CD4-positive, alpha-beta T cell treated with Interleukin-6 at 100 ng/mL for 8 hours (primary cell): ENCODE measurements at places on chromosomes 6 and 20.

DNA sequence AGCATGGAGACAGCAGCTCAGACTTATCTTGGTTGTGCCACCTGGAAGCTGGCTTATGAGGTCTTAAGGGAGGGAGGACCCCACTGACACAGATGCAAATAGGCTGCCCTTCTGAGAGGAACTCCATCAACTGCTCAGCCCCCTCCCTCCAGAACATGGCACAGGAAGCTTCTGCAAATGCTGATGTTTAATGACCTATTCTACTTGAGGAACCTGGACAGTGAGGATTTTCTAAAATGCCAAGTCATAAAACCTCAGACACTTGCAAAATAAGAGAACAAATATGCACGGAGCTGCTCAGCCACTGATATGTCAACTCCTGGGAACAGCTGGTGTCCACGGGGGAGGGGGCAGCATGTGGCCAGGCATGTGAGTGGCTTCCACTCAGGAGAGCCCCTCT lies 3.5 kb downstream of the CST9 start:
- no peak for DNase-seq

GRCh38 chr6:148616841-148617240 lies 130.0 kb upstream of the UST start:
- no peak for DNase-seq

DNA sequence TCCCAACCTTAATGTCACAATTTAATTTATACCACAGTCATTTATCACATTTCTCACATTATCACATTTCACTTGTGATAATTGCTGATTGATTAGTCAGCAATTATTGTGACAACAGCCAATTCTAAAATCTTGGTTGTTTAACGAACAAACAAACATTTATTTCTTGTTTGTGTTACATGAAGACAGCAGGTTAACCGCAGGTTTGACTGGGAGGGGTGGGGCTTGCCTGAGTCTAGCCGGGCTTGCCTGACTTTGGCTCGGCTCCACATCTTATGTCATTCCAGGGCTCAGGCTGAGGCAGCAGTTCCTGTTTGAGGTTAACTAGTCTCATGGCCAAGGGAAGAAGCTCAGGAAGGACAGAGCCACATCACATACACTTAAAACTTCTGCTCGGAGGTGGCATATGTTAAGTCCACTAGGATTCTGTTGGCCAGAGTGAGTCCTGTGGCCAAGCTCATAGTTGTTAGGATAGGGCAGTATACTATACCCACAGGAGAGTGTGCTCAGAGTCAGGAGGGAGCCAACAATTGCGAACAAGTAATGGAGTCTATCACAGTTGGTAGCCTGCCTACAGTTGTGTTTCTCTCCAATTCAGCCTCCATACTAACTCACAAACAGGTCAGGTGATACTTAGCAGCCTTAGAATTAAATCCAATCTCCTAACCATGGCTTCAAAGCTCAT lies 90.0 kb upstream of the IFNGR1 start:
- peak; percentile 14 for DNase-seq

DNA sequence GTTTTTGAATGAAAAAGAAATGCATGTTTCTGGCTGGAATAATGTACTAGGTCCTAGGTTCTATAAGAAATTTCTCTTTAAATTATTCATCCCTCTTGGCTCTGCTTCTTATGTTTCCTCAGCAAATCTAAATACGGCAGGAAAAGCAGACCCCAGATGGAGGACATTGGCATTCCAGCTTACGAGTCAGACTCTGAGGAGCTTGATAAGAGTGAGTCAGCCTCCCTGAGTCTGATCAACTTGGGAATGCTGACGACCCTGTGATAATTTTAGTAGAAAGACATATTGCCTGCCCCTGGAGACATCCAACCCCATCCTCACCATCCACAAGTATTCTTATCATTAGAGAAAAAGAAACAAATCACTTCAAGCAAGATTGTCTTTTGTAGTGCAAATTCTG lies 509.7 kb upstream of the MARCKS start:
- no peak for DNase-seq

GRCh38 chr6:13539572-13539971 lies 34.8 kb upstream of the SIRT5 start:
- no peak for DNase-seq

- DNase-seq = no peak
Observed at GRCh38 chr6:75183099-75183541, 22.7 kb downstream of the COL12A1 start.

DNA sequence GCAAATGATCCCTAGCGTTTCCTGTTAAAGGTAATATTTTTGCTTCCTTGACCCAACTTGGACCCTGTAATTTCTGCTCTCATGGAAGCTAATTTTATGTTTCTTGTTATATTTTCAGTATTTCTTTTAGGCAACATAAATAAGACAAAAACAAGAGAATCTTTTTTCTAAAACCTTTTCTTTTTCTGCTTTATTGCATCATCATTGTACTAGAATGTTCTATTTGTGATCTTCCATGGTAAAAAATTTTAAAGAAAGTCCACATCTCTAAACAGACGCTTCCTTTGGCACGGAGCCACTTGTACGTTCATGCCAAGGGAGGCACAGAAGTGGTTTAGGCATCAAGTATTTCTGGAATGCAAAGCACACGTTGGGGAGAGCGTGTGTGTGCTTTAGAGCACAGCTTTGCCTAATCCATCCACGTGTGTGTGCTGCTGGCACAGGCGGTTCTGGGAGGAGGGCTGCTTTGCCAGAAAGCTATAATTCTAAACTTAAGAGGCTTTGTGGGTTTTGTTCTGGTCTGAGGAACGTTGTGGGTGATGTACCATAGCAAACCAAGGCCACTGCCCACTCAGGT lies 98.3 kb downstream of the SASH1 start:
- DNase-seq = no peak

- peak; percentile 65 for DNase-seq
Observed at GRCh38 chr6:36947570-36948351, 6.8 kb upstream of the PI16 start.

GRCh38 chr20:10167040-10167439 lies 51.6 kb upstream of the SNAP25 start:
- DNase-seq = no peak

- no peak for DNase-seq
Observed at GRCh38 chr6:147530132-147531060, 21.9 kb downstream of the SAMD5 start.

DNA sequence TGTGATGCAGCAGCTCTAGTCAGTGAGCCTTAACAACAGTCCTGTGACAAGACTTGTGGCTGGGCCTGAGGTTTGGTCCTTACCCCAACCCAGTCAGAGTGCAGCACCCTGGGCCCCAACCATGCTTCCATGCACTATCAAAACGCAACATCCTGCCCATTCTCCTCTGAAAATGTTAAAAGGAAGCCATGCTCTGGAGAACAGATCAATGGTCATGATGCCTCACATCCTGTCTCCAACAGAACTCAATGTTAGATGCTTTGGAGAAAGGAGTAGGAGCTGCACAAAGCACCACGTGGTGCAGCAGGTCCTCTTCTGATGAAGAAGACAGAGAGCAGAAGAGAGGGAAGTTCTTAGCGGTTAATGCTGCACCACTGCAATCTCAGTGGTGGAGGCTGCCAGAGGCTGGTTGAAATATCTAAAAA lies 41.9 kb downstream of the TRAM2 start:
- DNase-seq = no peak

GRCh38 chr20:55415567-55416142 lies 589.7 kb downstream of the CBLN4 start:
- DNase-seq = no peak

DNA sequence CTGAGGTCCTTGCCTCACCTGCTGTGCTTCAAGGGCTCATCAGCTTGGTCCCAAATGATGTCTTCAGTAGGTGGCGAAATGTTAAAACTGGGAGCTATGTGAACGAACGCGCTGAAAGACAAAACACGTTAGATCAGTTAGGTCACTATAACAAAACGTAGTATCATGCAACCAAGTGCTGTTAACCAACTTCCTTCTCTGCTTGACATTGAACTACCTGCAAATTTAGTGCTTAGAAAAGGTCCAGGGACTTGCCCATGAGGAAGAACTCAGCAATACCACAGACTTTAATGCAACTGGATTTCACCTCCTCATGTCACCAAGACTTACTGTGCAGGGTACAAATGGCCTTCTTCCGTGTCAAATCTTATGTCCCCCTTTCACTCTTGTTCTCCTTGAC lies 24.8 kb downstream of the BACH2 start:
- peak; percentile 17 for DNase-seq

DNA sequence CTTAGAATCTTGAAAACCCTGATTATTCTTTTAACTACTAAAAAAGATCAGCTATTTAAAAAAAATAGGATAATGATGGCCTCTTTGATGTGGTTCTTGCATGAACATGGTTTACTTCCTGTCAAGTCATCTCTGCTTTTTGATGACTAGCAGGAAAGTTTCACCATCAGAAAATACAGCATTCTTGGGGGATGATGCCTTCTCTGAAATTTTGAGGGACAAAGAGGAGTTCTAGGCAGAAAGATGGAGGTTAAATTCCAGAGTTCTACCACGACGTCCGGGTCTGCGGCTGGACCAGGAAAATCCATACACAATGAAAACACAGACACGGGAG lies 130.4 kb downstream of the OLIG3 start:
- DNase-seq = peak; percentile 56

DNA sequence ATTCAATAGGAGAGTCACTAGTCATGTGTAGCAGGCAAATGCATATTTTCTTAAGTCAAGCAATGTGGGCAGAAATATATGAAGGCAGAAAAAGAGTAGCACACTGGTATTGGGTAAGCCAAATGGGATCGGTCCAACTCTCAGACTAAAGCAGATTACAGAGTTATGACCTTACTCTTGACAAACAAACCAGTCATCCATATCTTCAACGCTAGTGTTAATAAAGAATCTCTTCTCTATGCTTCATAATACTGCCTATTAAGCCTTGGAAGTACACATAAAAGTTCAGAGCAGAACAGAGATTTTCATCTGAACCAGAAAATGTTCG lies 320.2 kb upstream of the JARID2 start:
- DNase-seq = no peak

GRCh38 chr6:34792605-34793500 lies 970 bp downstream of the BLTP3A start:
- peak; percentile 3 for DNase-seq

- DNase-seq = no peak
Observed at GRCh38 chr6:159646733-159647132, 46.3 kb downstream of the SOD2 start.

DNA sequence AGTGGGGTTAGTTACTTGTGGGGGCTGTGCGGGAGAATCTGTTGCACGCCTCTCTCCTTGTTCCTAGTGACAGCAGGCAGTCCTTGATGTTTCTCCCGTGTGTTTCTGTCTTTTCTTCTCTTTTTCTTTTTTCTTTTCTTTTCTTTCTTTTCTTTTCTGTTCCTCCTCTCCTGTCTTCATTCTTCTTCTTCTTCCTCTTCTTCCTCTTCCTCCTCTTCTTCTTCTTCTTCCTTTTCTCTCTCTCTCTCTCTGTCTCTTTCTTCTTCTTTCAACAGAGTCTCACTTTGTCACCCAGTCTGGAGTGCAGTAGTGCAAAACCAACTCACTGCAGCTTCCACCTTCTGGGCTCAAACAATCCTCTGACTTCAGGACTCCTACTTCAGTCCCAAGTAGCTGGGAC lies 6.8 kb upstream of the AIG1 start:
- DNase-seq = no peak

- no peak for DNase-seq
Observed at GRCh38 chr6:38968702-38969149, 79.9 kb upstream of the GLP1R start.
